ENCODE measurements at places on chromosomes 11 and 22.
A peak's percentile ranks its signal among the peaks of the same experiment; 100 is the strongest.

DNA sequence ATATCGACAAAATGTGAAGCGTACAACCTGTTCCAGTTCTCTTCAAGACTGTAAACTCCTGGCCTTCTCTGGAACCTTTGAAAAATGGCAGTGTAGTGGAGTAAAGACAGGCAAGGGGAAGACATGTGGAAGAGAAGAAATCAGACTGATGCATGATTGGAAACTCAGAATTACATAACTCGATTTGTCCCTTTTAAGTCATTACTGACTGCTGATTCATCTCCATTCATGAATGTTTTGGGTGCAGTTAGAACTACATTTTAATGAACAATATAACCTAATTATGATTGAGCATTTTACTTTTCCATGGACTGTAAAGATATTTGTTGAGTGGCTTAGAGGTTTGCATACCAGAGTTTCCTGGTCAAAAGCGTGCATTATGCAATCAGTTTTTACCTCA lies 32.9 kb downstream of the FAT3 start:
- DNase-seq = no peak

DNA sequence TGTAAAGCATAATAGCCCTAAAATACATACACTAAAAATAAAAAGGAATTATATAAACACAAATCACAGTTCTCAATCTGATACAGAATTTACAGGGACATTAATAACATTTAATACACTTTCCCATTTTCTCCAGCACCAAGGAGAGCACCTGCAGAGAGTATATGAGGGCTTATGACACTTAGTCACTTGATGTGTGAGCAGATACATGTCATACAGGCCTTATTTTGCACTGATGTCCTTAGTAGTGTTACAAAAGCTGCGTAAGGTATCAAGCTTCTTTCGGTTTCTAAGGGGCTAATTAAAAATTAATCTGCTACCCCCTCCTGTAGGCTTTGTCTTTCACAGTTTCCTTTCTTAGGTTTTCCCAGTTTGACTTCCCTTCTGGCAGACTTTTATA lies 61.3 kb downstream of the TRIM44 start:
- DNase-seq = no peak

- peak; percentile 96 for DNase-seq
Observed at GRCh38 chr11:57432714-57433163, 5.8 kb upstream of the SLC43A3 start.

DNA sequence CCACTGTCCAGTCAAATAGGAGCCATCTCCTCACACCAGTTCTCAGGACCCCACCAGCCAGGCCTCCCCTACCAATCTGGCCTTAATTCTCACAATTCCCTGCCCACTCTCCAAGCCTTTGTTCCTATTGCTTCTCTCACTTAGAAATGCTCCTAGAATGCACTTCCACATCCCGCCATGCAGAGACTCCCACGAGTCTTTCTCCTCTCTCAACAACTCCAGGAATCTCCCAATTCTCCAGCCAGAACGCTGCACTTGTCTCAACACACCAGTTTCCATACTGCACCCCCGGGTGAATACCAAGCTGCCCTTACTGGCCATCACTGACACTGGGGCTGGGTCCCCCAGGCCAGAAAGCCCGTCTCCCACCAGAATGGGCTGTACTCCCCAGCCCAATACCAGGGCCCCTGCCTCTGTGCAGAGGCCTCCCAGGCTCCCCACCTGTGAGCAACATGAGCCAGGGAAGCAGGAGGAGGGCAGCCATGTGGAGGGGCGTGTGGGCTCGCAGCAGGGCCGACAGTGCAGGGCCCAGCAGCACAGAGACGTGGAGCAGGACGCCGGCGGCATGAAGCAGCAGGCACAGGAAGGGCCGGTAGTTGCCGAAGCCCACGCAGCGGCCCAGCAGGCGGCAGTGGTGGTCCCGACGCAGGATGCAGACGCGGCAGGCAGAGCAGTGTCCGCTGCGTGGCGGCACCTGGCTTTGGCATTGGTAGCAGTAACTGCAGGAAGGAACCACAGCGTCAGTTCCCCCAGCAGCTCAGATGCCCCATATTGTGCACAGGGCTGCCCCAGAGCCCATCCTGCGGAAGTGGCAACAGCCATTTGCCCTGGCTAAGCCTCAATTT lies 2.4 kb downstream of the ZDHHC24 start:
- peak; percentile 69 for DNase-seq

DNA sequence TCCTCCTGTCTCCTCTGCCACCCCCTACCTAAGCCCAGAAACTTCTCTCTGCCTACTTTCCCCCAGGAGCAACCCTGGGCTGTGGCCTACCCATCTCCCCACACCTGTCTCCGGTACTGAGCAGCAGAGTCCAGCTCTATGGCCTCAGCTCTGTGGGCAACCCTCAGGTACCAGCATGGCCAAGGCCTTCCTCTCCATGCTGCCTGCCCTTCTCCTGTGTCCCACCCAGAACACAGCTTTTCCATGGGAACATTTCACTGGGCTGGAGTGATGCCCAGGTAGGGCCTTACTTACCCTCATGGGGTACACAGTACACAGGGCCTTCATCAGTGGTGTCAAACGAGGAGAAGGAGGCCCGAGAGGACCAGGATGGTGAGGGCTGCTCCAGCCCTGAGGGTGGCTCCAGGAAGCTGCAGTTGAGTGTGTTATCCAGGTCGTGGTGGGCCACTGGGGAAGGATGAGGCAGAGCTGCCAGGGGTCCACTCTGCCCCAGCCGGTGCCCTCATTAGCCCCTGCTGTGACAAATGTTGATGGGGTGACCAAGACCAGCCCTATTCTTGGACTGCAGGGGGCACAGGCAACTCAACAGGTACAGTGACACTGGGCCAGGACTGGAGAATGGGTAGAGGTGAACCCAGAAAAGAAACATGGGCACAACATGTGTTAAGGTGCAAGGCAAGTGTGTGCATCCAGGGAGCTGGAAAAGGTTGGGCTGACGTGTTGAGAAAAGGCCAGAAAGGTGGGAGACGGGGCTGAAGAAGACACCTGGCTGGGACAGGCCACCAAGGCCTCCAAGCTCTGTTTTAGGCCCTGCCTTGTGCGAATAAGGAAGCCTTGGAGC lies 10.3 kb downstream of the SCARF2 start:
- DNase-seq = no peak

Measured in hematopoietic multipotent progenitor cell treated with erythropoietin and hydrocortisone succinate and interleukin-3 and kit ligand, for 8 days (in vitro differentiated cells).